Left renal pelvis (tissue), 4 donors: ENCODE measurements at places on chromosomes 2 and 18.

DNA sequence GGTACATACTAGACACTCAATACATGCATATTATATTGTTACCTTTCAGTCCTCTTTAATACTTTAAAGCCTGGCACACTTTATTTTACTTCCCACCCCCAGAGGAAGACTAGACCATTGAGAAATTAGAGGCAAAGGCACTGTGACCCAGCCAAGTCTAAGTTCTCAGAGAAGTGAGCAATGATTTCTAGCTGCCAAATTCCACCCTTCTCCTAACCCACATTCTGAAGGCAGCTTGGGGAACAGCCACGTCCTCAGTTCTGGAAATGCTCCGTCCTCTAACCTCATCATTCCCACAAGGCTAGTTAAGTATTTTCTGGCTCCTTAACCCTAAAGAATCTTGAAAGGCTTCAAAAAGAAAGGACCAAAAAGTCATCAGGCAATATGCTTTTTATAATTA lies 86.6 kb downstream of the COL5A2 start:
- DNase-seq: no peak

- DNase-seq: no peak
Observed at GRCh38 chr2:68237404-68237803, 14.9 kb downstream of the PPP3R1 start.

GRCh38 chr2:70981866-70982810 lies 3.7 kb downstream of the ANKRD53 start:
- no peak for DNase-seq

- DNase-seq: no peak
Observed at GRCh38 chr18:55256226-55256928, 297.1 kb upstream of the CCDC68 start.

DNA sequence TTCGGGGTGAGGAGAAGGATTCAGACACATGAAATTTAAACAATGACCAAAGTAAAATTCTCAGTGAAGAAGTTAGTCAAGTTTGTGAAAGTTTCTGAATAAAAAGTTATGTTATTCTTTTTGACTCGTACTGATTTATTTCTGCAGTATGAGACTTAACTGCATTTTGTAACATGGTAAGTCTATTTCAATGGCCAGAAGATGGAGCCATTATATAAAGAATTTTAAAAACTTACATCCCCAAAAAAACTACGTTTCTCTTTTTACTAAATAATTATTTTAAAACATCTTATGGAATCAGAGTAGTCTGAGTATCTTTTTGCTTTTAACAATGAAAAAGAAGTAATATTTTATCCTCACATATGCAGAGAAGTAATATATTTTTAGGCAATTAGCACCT lies 51.4 kb upstream of the SCN1A start:
- DNase-seq: no peak

DNA sequence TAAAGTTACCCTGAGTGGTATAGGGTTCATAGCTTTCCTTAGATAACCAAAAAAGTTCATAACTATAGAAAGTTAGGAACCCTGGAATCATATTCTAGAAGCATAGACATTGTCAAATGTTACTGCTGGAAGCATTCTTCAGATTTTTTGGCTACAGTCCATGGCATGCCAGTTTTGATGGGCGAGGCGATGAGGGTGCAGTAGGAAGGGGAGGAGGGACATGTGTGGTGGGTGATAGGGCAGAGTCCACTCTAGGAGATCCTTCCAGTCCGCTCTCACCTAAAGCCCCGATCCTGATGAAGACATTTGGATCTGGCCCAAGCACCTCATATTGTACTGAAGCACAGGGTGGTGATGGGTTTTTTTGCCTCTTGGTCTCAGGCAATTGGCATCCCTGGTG lies 91.8 kb downstream of the HRH4 start:
- DNase-seq: no peak

DNA sequence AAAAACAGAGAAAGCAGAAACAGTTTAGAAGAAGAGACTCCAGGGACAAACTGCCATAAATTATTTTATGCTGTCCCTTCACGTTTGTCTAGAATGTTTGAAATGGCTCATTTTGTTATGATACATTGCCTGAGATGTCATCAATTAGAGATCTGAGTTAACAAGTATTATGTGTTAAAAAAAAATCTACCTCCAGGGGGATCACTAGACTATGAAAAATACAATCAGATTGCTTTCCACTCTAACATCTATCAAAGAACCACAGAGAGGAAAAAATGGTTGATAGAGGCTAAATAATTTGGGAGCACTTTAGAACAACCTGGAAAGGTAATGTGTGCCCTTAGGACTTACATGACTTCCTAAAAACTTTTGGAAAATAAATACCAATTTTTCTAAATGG lies 103.8 kb upstream of the CCDC150 start:
- no peak for DNase-seq

DNA sequence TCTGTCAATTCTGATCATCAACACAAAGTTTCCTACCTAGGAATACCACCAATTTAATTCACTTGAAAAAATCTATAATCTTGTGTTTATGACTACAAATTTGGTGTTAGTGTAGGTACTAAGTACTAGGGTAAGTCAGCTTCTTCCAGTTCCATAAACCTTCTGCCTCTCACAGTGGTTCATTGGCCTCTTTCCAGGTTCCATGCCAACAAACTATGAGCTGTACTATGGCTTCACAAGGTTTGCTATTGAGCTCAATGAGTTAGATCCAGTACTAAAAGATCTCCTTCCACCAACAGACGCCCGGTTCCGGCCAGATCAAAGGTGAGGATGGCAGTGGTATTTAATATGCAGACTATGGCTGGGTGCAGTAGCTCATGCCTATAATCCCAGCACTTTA lies 58.8 kb downstream of the PRKRA start:
- DNase-seq: no peak

GRCh38 chr2:212147921-212148513 lies 390.6 kb downstream of the ERBB4 start:
- DNase-seq: no peak

- DNase-seq: no peak
Observed at GRCh38 chr2:45840481-45840880, 189.0 kb downstream of the PRKCE start.

GRCh38 chr2:114056294-114057143 lies 166.6 kb downstream of the ACTR3 start:
- no peak for DNase-seq

DNA sequence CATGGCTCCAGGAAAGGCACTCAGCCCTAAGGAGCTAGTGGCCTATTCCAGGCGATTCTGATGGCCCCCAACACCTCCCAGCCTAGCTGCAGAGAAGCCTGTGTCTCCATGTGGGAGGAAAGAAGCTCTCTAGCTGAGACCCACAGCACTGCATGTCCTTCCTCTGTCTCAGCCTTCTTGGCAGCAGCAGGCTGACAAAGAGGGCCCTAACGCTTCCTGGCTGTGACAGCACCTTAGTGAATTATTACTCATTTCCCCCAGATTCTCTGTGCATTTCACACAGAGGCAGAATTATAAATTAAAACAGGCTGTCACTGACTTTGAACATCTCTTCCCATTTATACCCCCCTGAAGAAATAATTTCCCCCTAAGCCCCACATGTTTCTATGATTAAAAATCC lies 206.8 kb downstream of the CLIP4 start:
- DNase-seq: no peak

- DNase-seq: no peak
Observed at GRCh38 chr2:70078384-70078783, 8.9 kb upstream of the PCBP1 start.

- DNase-seq: no peak
Observed at GRCh38 chr2:201353116-201353515, 4.0 kb downstream of the FLACC1 start.

GRCh38 chr2:147739508-147739907 lies 105.3 kb upstream of the ACVR2A start:
- DNase-seq: no peak

DNA sequence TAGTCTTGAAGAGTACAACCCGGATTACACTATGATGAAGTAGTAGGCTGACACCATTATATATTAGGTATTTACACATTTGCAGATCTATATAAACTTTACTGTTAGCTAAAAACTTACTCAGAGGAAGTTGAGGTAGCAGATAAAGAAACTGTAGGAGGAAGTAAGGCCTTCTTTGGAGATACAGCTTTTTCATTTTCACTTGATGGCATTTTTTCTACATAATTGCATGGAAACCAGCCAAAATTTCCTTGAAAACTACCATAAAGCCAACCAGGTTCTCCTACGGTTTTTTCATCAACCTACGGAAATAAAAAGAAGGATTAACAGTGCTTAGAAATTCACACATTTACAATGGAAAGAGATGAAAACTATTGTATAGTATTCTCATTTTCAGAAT lies 86.6 kb downstream of the FAM228A start:
- no peak for DNase-seq

GRCh38 chr18:2662990-2663389 lies 7.5 kb downstream of the SMCHD1 start:
- DNase-seq: no peak

DNA sequence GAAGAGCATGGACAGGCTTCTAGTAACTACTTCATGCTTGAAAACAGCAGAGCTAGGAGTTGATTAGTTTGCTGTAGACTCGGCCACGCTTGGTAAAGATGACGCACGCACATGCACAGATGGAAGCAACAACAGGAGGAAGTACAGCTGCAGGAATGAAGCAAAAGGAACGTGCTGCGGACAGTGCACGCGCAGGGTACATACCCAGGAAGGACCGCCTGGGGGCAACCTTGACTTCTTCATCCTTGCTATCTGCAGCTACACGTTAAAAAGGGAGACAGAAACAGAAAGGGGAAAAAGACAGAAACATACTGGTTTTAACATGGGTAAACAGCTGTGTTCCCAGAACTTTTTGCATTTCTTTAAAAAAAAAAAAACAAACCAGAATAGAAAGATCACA lies 17.7 kb downstream of the SLC66A2 start:
- DNase-seq: no peak

- DNase-seq: no peak
Observed at GRCh38 chr2:48560546-48561209, 30.7 kb downstream of the STON1 start.

GRCh38 chr2:217222309-217222910 lies 362.5 kb upstream of the TNP1 start:
- no peak for DNase-seq

DNA sequence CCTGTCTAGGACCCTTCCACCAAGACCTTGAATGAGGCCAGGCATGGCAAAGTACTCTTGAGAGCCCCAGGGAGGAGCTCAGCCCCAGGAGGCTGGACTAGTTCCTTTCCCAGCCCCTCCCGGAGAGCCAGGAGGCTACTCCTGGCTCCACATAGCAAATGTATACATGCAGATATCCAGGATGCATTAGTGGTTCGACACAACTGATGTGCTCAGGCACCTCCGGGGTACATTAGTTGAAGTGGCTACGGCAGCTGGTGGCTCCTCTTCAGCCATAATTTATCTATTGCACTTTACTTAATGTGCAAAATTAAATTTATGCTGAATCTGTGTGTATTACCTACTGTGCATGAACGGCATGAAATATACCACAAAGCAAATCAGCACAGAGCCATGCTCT lies 182.8 kb upstream of the MEIS1 start:
- no peak for DNase-seq

DNA sequence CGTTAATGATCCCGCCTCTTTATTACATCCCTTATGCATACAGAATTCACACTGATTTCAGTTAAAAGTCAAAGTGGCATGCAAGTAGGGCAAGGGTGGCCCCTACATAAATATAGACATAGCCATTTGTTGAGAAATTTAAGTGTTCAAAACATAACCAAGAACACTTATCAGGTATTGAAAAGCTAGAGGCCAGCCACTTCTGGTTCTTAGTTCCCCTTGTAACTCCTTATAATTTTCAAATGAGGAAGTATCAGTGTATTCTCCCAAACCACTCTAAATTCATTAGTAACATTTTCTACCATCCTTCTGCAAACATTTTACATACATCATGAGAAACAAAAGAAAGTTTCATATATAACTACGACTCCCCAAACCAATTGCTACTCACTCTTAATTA lies 5.8 kb upstream of the ARL5A start:
- no peak for DNase-seq

GRCh38 chr2:17298453-17298852 lies 219.8 kb downstream of the RAD51AP2 start:
- DNase-seq: no peak

GRCh38 chr2:70035344-70035844 lies 51.9 kb upstream of the PCBP1 start:
- no peak for DNase-seq

- no peak for DNase-seq
Observed at GRCh38 chr18:59065684-59066083, 74.0 kb upstream of the SEC11C start.

GRCh38 chr18:70523035-70523791 lies 234.4 kb downstream of the SOCS6 start:
- no peak for DNase-seq

GRCh38 chr18:72895548-72895947 lies 27.8 kb upstream of the NETO1 start:
- DNase-seq: no peak

- no peak for DNase-seq
Observed at GRCh38 chr2:186695081-186695756, 1.4 kb downstream of the FAM171B start.

GRCh38 chr2:69119104-69119894 lies 106.3 kb downstream of the ANTXR1 start:
- DNase-seq: no peak

- DNase-seq: no peak
Observed at GRCh38 chr2:45055162-45055605, 45.9 kb upstream of the SIX2 start.

DNA sequence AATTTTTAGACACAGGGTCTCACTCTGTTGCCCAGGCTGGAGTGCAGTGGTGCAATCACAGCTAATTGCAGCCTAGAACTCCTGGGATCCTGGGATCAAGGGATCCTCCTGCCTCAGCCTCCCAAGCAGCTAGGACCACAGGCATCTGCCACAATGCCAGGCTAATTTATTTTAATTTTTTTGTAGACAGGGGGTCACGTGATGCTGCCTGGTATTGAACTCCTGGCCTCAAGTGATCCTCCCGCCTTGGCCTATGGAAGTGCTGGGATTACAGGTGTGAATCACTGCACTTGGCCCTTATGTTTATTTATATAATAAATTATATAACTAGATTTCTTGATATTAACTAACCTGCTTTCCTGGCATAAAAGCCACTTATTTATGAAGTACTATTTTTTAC lies 1081.7 kb upstream of the FANCL start:
- no peak for DNase-seq

DNA sequence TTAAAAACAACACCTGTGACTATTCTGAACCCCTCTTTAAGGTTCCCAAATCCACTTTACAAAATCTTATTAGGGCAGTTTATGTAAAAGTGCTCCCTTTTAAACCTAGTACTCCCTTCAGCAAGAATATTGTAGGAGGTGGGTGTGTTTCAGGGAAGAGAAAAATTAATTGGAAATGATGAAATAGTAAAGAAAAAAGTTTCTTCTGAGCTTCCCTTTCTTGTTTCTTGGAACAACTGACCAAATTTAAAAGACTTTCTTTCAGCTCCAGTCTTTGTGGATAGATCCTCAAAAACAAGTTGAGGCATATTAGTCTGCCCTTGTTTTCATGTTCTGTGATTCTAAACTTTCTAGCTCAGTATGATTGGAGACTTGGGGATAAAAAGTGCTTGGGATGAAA lies 3.0 kb downstream of the VWA3B start:
- no peak for DNase-seq

DNA sequence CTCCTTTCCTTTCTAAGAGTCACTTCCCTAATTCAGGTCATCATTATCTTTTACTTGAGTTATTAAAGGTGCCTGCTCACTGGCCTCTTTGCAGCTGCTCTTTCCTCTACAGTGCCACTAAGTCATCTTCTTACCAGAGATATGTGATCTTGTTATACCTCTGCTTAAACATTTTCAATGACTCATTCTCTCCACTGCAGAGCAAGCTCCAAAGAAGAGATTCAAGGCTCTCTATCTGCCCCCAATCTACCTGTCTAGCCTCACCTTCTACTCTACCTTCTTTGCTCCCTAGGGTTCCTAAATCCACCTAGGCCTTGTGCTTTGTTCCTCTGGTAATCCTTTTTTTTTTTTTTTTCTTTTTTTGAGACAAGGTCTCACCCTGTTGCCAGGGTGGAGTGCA lies 3.1 kb downstream of the ARHGEF33 start:
- DNase-seq: no peak
